C1 segment of cervical spinal cord (tissue), 14 donors: ENCODE measurements at places on chromosomes 3 and 15.

- DNase-seq, result no peak
Observed at GRCh38 chr15:40243126-40243810, 4.4 kb downstream of the PAK6 start.

DNA sequence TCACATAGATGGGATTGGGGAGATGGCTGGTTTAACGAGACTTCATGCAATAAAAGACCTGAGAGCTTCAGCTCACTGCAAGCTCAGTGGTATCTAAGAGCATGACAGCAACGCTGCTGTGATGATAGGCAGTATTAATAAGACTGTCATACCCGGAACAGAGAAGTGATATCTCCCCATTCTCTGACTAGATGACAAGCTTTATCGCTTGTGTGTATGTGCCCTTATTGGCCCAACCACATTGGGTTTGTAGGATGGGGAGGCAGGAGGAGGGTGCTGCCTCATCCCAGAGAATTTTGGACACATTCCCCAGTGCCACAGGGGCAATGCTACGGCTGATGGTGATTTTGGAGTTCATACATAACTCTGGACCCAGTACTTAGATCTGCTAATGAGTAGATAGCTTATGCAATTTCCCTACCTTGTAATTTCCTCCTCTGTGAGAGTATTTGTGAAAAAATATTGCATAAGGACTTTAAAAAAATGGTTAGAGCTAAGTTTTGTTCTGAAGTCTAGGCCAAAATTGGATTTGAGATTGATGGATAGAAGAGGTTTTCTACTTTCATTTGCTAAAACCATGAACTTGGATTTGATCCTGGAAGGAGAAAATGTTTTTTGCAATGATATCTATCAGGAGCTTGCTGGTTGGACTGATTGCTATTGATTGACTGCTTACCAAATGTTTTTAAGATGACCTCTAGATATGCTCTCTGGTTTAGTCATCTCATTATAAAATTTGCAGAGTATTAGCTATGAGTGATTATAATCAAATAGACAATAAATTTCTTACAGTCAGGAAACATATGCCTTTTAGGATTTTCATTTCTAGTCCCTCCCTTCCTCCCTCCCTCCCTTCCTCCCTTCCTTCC is 14.0 kb upstream of the TMEM212 start:
- DNase-seq, result no peak

- DNase-seq, result no peak
Observed at GRCh38 chr3:88149101-88149508, 654 bp upstream of the C3orf38 start.

GRCh38 chr3:70176224-70176623 is 136.2 kb downstream of the MDFIC2 start:
- DNase-seq, result no peak

GRCh38 chr3:11705049-11705448 is 61.3 kb upstream of the VGLL4 start:
- DNase-seq, result no peak

DNA sequence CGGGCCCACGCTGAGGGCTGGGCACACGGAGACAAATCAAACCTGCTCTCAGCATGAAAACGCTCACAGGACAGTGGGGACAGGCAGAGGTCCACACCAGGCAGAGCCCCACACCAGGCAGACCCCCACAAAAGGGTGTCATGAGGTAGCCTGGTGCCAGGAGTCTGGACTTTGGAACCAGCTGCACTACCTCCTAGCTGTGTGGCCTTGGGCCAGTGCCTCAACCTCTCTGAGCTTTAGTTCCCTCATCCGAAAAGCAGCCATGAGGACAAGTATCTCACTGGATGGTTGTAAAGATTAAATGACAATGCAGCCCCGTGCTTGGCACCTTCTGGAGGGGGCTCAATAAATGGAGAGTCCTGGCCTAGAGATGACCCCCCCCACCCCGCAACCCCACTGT is 16.5 kb upstream of the CRABP1 start:
- no peak for DNase-seq

DNA sequence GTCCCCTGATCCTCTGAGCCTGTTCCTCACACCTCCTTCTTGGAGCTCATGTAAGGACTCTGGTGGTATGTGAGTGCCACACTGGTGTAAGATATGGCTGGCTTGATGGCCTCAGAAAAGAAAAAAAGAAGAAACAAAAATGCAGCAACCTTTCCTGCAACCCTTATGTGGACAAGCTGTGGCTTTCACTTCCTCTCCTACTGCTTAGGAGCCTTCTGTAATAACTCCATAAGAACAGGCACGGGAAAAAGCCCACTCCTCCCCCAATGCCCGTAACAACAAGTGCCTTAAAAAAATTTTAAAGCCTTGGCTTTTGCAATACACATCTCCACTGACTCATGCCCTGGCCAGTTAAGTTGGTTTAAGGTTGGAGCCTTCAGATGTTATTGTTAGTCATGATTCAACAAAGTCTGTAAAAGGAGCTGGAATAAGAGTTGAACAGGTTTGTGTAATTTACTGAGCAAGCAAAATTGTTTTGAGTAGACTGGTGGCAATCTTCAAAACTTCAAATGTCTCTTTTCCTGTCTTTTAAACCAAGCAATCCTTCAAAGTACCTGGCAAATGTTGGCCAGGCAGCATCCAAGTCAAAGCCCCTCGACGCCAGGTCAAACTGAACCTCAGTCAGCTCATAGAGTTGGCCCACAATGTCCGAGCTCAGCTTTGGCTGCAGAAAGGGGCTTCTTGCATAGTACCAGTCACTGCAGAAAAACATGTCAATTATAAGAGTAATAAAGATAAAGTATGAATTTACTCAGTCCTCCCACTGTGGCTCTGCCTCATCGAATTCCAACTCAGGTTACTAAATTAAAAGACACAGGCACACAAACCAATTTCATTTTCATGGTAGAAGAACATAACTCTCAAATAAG is 22.9 kb downstream of the FYCO1 start:
- no peak for DNase-seq

DNA sequence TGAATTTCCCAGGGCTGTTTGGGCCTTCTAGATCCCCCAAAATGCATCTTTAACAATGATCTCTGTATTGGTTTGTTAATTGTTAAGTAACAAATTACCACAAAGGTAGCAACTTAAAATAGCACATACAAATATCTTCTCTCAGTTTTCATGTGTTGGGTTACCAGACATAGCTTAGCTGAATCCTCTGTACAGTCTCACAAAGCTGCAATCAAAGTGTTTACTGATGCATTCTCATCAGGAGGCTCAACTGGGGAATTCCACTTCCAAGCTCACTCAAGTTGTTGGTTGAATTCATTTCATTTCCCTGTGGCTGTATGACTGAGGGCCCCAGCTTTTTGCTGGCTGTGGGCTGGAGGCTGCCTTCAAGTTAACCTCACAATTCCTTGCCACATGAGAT is 297.6 kb downstream of the RPLP1 start:
- DNase-seq, result no peak

DNA sequence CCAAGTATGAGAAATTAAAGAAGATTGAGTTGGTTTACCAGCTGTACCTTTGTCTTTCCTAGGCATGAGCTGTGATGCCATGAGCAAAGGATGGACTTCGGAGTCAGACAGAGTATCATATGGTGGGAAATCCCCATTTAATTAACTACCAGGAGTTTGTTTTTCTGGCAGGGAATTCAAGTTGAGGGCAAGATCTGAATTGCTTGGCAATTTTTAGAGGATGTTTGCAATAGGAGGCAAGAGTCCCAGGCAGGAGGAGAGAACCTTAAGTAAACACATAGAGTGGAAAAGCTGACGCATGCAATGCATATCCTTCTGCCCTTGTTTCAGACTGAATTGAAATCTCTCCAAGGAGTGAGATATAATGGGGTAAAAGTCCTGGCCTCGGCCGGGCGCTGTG is 569.7 kb upstream of the MDFIC2 start:
- DNase-seq, result no peak

GRCh38 chr3:69817988-69818387 is 78.7 kb downstream of the MITF start:
- DNase-seq, result no peak

DNA sequence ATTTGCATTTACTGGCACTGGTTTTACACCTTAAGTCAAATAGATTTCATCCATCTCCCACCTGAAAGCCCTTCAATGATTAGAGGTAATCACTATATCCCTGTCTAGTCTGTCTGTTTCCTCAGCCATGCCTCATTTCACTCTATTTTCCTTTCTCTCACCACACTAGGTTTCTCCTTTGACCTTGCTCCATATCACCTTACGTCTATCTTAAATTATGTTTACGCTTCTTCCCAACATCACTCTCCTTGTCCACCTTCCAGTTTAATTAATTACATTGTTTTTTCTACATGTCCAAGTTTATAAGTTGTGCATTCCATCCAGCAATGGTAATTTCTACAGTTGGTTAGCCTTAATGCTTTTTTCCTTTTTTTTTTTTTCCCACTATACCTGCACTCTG is 396.7 kb upstream of the PDZRN3 start:
- DNase-seq, result no peak

DNA sequence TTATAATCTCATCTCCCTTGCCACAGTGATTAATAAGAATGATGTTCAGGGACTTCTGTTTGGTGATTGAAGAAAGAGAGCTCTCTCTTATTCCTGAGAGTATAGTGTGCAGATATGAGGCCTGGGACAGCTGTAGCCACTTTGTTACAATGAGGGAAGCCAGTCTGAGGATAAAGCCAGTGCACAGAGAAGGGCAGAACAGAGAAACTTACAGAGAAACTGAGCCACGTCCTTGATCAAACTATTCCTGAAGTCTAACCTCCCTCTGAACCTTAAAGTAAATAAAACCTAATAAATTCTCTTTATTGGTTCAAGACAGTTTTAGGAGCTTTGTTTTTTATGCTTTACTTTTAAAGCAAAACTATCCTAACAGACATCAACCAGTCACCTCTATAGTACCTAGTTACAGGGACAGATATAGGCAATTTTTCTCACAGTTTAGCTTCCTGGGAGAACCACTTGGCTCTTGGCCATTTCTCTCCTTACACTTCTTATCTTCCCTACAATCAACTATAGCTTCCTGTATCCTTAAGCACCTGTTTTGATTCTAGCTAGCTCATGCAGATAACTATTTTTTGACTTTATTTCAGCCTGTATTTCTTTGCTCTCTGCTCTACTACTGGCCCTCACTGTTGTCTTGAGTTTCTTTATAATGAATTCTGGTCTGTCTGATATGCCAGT is 284.4 kb downstream of the SHQ1 start:
- no peak for DNase-seq

DNA sequence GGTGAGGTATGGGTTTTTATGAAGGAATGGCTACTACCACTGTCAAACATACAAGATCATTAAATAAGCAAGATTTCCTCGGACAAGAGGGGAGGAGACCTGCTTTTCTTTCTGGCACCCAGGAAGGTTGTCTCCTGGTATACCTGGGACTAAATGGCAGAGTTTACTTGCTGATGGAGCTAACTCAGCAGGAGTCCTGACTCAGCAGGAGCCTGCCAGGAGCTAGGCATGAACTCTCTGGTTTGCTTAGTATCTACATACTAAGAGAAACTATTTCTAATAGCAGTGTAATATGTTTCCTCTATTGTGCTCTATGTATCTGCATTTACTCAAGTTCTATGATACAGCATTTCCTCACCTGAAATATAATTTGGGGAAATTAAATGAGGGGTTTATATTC is 404.2 kb downstream of the RSL24D1 start:
- no peak for DNase-seq

- no peak for DNase-seq
Observed at GRCh38 chr3:157611536-157612076, 108.4 kb upstream of the VEPH1 start.

GRCh38 chr3:23739536-23739935 is 66.2 kb upstream of the UBE2E1 start:
- no peak for DNase-seq

DNA sequence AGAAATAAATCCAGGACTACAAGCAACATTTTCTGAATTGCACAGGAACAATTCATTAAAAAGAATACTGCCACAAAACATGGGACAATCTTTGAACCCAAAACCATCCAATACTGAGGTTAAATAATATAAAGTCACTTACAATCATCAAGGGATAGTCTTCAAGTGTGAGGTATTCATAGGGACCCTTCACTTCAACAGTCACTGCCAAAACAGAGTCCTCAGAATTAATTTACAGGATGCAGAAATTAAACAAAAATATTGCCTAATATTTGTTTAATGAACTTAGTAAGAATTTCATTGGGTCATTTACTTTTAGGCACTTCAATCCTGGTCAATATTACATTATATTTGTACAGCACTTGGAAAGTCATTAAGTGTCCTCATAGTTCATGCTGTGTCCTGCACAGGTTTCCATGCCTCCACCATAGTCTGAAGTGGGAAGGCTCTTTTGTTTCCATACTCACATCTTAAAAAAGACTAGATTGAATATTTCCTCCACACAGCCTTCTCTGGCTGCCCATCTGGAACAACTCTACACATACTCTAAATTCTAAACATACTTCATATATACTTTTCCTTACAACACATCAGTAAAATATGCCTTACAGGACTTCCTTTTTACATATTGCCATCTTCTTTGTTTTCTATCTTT is 31.6 kb upstream of the VPS39 start:
- DNase-seq, result no peak

GRCh38 chr3:45992133-45992729 is 3.4 kb downstream of the FYCO1 start:
- DNase-seq, result no peak
